T-helper 2 cell (primary cell): ENCODE measurements at places on chromosomes 12 and 14.

GRCh38 chr12:105067511-105068031 is 16.7 kb downstream of the ALDH1L2 start:
- no peak for DNase-seq

GRCh38 chr12:54525383-54525782 is 24.0 kb upstream of the PDE1B start:
- no peak for DNase-seq

GRCh38 chr14:60357551-60358149 is 108.6 kb downstream of the PPM1A start:
- DNase-seq, result no peak

DNA sequence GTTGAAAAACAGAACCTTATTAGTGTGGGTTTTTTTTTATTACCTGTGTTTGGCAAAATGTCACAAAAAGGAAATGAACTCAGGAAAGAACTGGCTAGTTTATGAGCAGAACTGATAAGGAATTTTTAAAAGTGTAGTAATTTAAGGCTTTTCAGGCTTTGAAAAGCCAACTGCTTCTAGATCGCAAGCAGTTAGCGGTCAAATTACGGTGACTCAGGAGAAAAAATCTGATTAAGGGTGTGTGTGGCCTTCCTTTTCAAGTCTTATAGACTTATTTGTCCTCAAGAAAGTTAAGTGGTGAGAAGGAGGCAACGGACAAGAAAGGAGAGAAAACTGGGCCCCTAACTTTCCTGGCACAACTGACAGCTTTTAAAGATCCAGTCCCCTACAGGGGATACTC is 33.4 kb downstream of the PDZRN4 start:
- DNase-seq, result no peak

- DNase-seq, result no peak
These were observed 130.0 kb upstream of the NPAS3 start for GRCh38 chr14:32808644-32809043.

DNA sequence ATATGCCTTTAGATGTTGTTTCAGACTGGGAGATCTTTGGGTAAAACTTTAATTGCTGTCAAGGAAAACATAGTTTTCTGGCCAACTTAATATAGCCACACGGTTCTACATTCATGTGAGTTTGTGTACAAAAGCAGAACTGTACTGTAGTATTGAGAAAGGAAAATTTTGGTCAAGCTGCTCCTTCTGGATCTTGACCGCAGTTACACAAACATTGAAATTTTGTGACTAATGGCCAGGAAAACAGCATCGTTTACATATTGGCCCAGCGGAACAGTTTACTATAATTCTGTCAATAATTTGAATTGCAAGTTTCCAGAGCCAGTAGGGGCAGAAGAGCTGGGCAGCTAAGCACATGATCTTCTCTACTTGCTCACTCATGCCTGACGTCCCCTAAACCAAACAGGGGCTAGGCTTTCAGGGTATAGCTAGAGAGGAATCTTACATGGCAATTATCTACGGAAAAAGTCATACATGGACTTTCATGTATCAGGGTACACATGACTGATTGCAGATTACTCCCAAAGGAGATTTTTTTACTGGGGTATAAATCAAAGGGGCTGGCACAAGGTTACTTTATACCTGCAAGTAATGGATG is 11.4 kb upstream of the ART4 start:
- DNase-seq, result no peak

DNA sequence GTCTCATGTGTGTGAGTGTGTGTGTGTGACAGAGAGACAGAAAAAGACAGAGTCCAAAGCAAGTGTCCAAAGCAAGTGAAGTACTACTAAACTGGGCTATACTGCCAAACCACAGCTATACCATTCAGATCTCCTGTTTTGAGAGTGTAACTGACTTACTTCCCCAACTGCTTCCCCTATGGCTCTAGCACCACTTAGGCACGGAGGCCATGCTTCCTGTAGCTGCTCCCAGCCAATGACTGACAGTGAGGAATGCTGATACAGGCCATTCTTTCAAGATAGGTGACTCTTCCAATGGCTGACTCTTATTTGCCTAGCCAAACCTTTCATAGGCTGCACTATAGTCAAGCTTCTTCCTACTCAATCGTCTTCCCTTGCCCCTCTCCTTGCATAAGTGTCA is 393.2 kb downstream of the BCAT1 start:
- DNase-seq, result no peak

GRCh38 chr14:64573109-64573508 is 23.3 kb downstream of the PPP1R36 start:
- DNase-seq, result no peak

- DNase-seq, result no peak
These were observed 15.9 kb downstream of the COL2A1 start for GRCh38 chr12:47988073-47989022.

GRCh38 chr14:61218157-61218556 is 63.0 kb downstream of the TMEM30B start:
- DNase-seq, result no peak

DNA sequence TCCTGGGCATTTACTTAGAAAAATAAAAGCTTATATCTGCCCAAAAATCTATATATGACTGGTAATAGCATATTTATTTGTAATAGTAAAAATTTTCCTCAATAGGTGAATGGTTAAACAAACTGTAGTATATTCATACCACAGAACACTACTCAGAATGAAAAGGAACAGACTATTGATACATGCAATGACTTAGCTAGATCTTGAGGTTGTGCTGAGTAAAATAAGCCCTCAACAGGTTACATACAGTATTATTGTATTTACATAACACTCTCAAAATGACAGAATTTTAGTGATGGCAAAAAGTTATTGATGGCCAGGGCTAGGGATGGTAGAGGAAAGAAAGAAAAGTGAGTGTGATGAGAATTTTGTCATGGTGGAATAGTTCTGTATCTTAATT is 178.4 kb downstream of the BMP4 start:
- DNase-seq, result no peak

DNA sequence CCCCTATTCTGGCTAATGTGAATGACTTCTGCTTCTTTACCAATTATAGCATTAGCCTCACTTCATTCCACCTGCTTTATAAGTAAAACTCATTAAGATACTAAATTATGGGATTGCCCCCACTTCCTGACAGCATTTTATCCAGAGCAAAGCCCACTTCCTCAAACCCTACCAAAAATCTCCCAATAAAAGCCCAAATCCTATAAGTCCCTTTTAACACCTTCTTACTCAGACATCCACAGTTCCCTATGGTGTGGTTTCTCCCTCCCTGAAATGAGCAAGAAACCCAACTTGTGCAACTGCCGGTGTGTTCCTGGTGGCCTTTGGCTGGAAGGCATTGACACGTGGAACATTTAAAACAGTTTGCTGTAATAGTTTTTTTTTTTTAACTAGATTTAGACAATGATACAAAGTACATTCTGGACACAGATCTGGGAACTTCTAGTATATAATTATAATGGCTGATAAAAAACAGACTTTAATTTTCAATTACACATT is 53.1 kb downstream of the BRMS1L start:
- no peak for DNase-seq

DNA sequence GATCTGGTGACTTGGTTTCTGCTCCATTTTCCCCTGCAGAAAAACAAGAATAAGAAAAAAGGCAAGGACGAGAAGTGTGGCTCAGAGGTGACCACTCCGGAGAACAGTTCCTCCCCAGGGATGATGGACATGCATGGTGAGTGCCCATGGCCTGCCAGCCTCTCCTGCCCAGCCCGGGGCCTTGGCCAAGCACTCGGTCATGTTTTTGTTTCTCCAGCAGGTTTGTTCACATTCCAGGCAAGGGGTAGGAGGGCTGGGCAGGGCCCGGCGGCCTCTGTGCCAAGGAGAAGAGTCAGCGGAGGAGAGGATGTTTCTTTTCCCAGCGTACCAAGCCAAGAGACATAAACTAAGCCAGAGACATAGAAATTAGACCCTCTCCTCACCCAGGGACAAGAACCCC is 13.6 kb downstream of the BCL7A start:
- DNase-seq, result no peak

GRCh38 chr14:21215130-21215878 is 53.9 kb downstream of the HNRNPC start:
- no peak for DNase-seq

DNA sequence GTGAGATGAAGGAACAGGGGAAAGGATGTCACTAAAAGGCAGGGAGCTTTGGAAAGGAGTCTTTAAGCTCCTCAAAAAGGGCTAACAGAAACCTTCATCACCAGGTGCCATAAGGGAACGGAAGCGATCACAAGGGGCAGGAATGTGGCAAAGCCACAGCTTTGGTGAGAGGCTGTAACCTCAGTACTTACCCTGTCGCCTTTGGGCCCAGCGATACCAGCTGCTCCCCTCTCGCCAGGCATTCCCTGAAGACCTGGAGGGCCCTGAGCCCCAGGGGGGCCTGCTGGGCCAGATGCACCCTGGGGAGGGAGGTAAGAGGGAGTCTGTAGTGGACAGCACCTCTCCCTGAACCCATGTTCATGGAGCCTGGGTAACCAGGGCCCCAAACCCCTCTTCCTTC is 18.9 kb downstream of the TMEM106C start:
- DNase-seq, result no peak

GRCh38 chr14:32078023-32078857 is 1.1 kb downstream of the ARHGAP5 start:
- no peak for DNase-seq

DNA sequence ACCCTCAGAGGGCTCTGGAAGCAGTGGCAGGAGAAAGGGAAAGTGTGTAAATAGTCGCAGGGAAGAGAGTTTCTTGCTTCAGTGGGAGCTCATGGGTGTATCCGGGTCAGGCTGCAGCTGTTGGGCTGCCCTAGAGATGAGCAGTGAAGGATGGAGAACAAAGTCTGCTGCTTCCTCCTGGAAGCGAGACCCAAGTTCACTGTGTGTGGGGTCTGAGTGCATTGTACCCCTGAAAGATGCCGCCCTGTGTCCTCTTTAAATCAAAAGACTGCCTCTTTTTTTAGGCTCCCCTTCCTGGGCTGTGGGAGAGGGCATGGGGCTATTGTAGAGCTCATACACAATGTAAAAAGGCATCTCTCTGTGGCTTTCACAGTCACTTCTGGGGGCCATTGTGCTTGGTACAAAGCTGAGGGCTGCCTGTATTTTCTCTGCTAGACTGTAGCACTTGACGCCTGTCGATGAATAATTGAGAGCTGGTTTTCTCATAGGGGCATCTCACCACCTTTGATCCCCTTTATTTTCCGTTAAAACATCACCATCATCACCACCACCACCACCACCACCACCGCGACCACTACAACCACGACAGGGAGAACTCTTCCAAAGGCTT is 16.7 kb downstream of the CHST11 start:
- no peak for DNase-seq

GRCh38 chr12:104722601-104723534 is 235.2 kb downstream of the SLC41A2 start:
- no peak for DNase-seq

GRCh38 chr14:21346532-21347135 is 37.2 kb downstream of the SUPT16H start:
- DNase-seq, result no peak

GRCh38 chr14:71668186-71668912 is 263.9 kb upstream of the RGS6 start:
- DNase-seq, result no peak

DNA sequence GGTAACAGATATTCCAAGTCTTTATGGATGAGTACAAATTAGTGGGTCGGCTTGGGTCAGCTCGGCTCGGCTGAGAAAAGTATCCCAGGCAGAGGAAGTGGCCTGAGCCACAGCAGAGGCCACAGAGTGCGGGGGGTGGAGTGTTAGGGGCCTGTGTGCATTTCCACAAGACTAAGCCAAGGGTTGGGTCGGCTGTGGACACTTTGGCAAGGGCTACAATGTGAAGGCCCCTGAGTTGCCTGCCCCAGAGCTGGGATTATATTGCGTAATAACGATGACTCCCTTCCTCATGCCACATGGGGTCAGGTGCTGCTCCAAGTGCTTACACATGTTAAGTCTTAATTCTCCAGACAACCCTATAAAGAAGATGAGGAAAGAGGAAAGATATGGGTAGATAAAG is 11.4 kb downstream of the EVL start:
- no peak for DNase-seq

DNA sequence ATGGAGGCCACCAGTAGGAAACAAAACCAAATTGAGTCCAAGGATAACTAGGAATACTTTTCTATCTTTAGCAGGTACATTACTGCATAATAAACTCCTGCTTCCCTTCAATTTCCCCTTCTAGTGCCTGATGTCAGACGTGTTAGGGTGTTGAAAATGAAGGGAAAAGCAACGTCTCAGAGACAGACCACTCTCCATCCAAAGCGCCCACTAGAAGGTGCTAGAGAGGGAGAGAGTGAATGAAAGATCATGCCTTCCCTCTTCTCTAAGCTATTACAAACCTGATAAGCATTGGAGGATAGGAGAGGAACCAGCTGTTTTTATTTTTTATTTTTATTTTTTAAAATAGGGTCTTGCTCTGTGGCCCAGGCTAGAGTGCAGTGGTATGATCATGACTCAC is 64.1 kb downstream of the ZNF641 start:
- DNase-seq, result no peak

DNA sequence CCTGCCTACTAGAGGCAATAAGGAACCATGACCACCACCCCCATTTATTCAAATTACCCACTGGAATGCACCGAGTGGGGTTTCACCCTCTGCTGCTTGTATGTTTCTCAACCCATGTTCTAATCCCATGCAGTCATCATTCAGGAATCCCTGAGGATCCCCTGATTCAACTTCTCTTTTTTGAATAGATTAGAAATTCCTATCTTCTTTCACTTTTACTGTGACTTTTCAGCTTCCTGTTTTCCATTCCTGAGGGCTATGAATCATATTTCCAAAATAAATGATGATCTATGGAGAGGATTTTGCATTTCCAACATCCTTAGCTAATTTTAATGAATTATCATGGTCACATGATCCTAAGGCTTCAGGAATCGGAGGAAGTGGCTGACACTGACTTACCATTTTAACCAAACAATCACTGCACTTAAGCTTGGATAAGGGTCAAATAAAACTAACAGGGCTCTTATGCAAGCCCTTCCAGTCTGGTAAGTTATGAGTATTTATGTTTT is 19.4 kb upstream of the P2RX4 start:
- DNase-seq, result no peak

DNA sequence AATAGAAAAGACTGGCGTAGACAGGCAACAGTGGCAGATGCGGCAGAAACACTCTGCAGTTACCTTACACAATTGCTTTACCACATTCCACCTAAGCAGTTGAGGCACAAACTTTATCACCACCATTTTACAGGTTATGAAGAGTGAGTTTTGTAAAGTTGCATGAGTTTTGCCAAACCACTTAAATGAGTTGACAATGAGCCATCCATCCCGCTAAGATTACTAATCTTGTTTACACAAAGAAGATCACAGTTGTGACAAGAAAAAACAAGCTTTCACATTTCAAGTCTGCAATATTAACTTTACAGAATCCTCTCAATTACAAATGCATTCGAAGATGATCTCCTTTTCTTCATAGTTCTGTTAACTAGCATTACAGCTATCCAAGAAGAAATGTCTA is 1.8 kb downstream of the TMCC3 start:
- no peak for DNase-seq
